NCI-H748 treated with DMSO at 0.1 percent for 48 hours (cell line): ENCODE measurements at places on chromosomes 2 and 18.

DNA sequence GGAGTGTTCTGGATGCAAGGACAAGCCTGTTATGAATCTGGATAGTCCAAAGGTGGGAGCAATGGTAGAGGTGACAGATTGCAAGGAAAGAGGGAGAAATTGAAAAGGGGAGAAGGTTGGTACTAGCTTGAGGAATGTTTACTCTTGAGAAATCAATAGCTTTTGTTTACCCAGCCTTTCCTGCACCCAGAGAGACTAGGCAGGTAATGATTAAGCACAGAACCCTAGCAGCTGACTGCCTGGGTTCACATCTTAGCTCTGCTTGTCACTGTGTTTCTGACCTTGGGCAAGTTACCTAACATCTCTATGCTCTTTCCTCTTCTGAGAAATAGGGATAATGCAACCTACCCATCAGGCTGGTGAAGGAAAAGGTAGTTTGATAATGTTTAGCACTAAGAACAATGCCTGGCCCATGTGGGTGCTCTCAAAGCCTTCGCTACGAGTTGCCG is 178.6 kb downstream of the MGAT5 start:
- no peak for DNase-seq

GRCh38 chr2:30259827-30260679 is 28.7 kb downstream of the LBH start:
- DNase-seq = no peak

DNA sequence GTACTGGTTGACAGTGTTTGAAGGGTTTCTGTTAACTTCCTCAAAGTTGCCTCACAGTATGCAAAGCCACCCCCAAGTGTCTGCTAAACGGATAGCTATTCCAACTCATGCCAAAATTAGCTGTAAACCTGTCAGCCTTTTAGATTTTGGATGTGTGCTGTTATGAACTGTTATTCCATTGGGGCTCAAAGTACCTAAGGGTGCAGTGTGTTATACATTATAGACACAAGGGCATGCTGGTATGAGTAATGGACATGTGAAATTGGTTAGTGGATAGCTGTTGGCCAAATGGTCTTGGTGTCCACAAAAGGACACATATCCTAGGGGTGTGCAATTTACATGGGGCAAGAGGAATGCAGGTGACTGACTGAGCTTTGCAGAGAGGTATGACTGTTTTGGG is 33.7 kb upstream of the CCBE1 start:
- DNase-seq = no peak

DNA sequence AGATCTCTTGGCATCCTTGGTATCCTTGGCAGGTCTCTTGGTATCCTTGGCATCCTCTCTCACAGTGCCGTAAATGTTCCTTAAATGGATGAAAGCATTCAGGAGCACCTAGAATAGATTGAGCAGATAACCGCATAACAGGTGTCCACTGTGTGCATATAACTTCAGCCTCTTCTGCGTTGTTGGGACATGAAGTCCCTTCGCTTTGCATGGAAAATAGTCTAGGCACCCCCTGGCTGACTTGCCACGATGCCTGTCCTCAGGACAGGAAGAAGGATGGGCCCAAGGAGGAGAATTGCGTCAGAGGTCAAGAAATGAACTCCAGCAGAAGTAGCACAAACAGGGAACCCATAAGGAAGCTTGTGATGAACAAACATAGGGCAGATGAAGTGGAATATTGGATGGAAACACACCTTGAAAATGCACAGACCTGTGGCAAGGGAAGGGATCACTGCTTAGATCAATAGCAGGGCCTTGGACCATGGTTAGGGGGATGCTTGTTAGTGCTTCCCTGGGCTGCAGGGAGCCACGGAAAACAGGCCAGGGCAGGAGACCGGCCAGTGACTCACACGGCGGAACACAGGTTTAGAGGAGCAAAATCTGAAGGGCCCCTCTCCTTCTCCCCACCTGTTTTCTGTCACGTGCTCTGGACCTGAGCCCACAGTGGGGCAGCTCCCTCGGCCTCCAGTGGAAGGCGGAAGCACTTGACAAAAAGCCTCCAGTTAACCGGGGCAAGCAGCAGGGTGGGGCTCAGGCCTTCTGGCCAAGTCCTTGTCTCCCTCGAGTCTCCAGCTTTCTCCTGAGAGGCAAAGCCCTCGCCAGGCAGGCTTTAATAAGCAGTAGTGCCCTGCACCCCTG is 99.2 kb upstream of the ASAP2 start:
- DNase-seq = no peak

GRCh38 chr2:5618271-5618670 is 73.9 kb upstream of the SOX11 start:
- DNase-seq = no peak

DNA sequence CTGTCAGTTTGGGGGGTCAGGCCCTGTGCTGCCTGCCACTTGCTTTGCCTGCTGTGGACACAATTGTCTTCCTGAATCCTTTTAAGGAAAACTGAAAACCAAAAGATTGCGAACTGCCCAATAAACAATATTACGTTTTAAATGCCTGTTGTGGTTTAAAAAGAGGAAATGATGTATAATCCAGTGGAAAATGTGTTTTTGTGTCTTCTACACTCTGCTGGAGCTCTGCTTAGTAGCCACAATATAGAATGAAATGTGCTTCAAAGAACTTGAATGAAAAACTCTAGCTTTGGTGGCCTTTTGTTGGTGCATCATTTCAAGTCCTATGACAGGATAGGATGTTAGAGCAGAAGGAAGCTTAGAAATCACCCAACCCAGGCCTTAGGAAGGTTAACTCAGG is 23.2 kb upstream of the CABYR start:
- DNase-seq = no peak

- no peak for DNase-seq
These were observed 67.7 kb downstream of the SLC40A1 start for GRCh38 chr2:189512879-189513278.
